Activated CD4-positive, alpha-beta T cell treated with anti-CD3 and anti-CD28 coated beads, Interleukin-2, amount 10 ng/mL, durations not matched to agents 7 days and 5 days (primary cell): ENCODE measurements at places on chromosomes 11 and 22. TPM values are rescaled to one million over a fixed set of nuclear protein-coding genes. Genes with fewer than 3 reads are reported as not detected.
A peak's percentile ranks its signal among the peaks of the same experiment; 100 is the strongest.

GRCh38 chr11:32573228-32573627 lies 10.4 kb upstream of the EIF3M start:
- no peaks in the 10 kb centered on the region for H3K36me3 ChIP-seq
- no peaks in the 10 kb centered on the region for H3K27me3 ChIP-seq
- no peak overlapping the region for H3K27ac ChIP-seq
- peaks cover 5% of the 10 kb centered on the region for H3K4me1 ChIP-seq
- H3K4me3 ChIP-seq = no peak overlapping the region

DNA sequence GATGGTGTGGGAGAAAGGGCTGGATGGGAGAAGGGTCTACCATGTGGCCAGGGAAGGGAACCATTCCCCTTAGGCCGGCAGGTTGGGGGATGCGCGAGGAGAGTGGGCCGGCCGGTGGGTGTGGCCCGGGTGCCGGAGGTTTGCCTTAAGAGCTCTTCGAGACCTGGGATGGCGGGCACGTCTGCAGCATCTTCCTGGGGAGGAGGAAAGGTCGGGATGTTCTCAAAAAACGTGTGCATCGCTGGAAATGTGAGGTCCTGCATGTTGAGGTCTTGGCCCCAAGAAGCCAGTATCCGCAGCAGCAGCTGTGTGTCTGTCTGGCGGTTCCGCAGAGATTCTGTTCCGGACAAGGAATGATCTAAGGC lies 1.4 kb downstream of the NAV2 start:
- no peaks in the 10 kb centered on the region for H3K36me3 ChIP-seq
- DNase-seq = no peak
- H3K27ac ChIP-seq = no peak overlapping the region
- H3K4me1 ChIP-seq = peaks cover 26% of the 10 kb centered on the region
- peaks cover 59% of the 10 kb centered on the region for H3K27me3 ChIP-seq

- DNase-seq = no peak
- H3K4me3 ChIP-seq = no peak overlapping the region
- H3K27me3 ChIP-seq = peaks cover 3% of the 10 kb centered on the region
- H3K27ac ChIP-seq = no peak overlapping the region
- peaks cover 14% of the 10 kb centered on the region for H3K4me1 ChIP-seq
These were observed 12.1 kb downstream of the SPATA19 start for GRCh38 chr11:133832991-133833897.

GRCh38 chr11:9739123-9739900 lies 75.4 kb downstream of the SWAP70 start:
- H3K4me1 ChIP-seq = peaks cover 24% of the 10 kb centered on the region
- no peak overlapping the region for H3K4me3 ChIP-seq
- peak overlapping the region; percentile 76 for H3K27ac ChIP-seq
- peak; percentile 16 for DNase-seq
- no peaks in the 10 kb centered on the region for H3K27me3 ChIP-seq

The OR5P2 gene
- not detected for total RNA-seq

The SLC17A6 gene
- total RNA-seq = not detected
